Activated CD4-positive, alpha-beta T cell treated with anti-CD3 and anti-CD28 coated beads, Interleukin-2, Interleukin-6, amounts not matched to agents 100 ng/mL and 50 ng/mL, durations not matched to agents 16 hours and 8 hours (primary cell): ENCODE measurements at places on chromosomes 2 and 18.

GRCh38 chr2:190653931-190654330, 5.0 kb downstream of the NAB1 start:
- DNase-seq, result no peak

GRCh38 chr2:236568922-236569572, 578 bp upstream of the ACKR3 start:
- no peak for DNase-seq

GRCh38 chr2:134306521-134306920, 52.6 kb downstream of the MGAT5 start:
- no peak for DNase-seq

DNA sequence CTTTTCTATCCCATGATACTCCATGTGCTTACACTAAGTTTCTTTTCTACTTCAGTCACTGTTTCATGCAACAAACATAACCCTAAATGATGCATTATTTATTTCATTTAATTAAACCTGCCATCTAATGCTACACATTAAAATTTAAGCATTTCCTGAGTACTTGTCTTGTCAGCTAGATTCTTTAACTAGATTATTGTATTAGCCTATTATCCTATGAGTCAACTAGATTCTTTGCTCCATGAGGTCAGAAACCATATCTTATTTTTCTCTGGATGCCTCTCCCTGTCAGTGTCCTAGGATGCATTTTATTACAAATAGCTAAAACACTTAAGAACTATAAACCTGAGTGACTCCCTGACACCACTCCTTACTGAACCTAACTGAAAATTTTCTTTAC, 652.4 kb downstream of the SLC4A3 start:
- no peak for DNase-seq

- no peak for DNase-seq
Observed at GRCh38 chr18:67476585-67476984, 39.9 kb downstream of the DSEL start.

- no peak for DNase-seq
Observed at GRCh38 chr2:11027195-11027594, 115.5 kb downstream of the KCNF1 start.
